ENCODE measurements at places on chromosomes 7 and 10.
A peak's percentile ranks its signal among the peaks of the same experiment; 100 is the strongest.

- no peak for DNase-seq
Measured at GRCh38 chr7:121516821-121517220, 120.7 kb upstream of the FAM3C start.

DNA sequence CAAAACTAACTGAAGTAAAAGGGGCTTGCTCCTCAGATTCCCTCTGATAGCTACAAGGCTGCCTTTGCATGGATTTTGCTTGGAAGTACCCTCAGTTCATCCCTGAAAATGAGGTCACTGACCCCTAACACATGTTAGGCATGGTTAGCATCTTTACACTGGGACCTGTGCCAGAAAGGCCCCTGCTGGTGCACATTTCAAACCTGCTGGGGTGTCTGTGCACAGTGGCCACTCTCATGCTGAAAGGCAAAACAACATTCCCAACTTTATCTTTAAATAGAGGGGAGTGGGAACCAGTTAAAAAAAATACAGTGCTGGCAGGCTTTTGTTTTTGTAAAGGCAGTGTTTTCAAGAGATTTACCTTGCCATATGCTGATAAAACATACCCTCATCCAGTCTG, 99.1 kb downstream of the ANK3 start:
- no peak for DNase-seq

DNA sequence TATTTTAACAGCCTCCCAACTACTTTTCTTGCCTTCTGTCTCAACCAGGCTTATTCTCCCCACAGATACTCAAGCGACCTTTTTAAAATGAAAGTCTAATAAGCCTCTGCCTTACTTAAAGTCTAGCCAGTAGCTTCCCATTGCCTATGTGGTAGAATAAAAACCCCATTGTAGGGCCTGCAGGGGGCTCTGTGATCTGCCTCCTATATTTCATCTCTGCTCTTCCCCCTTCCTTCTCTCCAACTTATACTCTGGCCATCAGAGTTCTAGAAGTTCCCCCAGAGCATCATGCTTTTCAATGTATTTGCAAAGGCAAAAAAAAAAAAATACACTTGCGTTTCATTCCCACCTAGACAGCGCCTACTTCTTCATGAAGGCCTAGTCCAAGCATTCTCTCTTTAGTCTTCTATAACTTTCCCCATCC, 167.7 kb upstream of the ADO start:
- no peak for DNase-seq

DNA sequence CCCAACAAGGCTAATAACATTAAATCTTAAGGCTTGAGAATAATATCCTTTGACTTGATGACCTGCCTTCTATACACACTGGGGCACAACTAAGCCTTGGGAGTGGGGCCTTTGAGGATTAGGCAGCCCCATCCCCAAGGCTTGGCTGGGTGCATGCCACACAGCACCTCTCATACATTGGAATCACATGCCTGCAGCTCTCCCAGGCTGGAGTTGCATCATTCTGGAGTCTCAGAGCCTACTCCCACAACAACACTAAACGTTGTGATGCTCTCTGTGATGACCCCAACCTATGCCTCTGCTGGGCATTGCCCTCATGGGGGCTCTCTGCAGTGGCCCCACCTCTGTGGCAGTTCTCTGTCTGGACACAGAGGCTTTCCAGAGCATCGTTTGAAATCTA, 31.9 kb upstream of the SGCE start:
- DNase-seq: no peak

GRCh38 chr7:102284891-102285539, 1.7 kb upstream of the SH2B2 start:
- DNase-seq: no peak

- DNase-seq: no peak
Measured at GRCh38 chr7:28807396-28807994, 150.6 kb downstream of the TRIL start.

- no peak for DNase-seq
Measured at GRCh38 chr7:133830081-133830480, 297.1 kb upstream of the LRGUK start.

GRCh38 chr7:153858355-153858754, 193.8 kb upstream of the DPP6 start:
- no peak for DNase-seq

DNA sequence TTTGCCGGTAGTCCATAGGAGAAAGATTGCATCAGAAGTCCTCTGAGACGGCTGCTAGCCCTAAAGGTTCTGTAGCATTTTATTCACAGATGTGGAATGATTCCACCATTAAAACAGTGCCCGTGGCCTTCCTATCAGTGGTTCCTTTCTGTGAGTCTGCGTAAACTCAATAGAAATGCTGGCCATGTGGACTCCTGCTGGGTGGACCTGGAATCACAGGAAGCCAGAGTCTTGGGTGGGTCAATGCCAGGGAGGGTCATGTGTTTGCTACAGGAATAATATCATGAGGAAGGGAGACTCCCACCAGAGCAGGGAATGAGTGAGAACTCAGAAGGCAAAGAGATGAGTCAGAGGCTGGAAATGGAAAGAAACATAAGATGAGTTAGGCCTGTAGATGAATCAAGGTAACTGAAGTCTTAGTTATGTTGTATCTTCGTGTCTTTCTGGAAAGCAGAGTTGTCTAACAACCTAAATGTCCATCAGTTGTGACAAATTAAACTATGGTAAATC, 410.4 kb upstream of the AUTS2 start:
- DNase-seq: no peak

- DNase-seq: no peak
Measured at GRCh38 chr7:76428149-76428823, 3.5 kb downstream of the ZP3 start.

DNA sequence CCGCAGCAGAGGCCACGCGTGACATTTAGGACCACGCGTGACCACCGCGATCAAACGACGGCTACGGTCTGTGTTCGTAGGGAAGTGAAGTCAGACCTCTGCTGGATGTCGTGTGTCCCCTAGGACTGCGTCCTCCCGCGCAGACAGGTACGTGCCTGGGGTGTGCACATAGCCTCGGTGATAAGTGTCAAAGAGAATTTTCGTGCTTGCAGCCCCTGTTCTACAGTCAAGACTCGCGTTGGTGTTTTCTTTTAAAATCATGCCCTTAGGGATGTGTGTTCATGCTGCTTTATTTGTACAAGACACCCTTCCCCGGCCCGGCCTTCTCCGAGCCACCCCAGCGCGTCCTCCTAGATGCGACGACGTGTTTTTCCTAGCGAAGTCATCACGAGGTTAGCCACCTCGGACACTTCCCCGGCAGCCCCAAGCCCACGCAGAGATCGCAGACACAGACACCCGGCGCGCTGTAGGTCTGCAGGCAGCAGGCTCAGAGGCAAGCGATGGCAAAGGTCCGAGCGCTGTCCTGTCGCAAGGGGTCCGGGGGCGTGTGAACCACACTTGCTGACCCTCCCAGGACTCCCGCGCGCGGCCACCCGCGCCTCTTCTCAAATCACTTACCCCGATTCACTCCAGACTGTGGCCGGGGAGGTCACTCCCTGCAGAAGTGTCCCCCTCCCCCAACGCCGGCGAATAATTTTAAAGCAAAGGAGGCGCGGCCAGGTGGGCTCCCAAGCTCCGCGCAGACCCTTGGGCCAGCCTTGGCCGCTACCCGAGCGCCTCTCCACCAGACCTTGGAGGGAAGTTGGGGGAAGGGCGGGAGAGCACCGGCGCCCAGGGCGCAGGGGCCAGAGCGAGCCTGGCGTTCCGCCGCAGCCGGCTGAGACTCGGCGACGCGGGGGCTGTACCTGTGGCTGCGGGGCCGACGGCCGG, 552 bp downstream of the MKX start:
- no peak for DNase-seq

DNA sequence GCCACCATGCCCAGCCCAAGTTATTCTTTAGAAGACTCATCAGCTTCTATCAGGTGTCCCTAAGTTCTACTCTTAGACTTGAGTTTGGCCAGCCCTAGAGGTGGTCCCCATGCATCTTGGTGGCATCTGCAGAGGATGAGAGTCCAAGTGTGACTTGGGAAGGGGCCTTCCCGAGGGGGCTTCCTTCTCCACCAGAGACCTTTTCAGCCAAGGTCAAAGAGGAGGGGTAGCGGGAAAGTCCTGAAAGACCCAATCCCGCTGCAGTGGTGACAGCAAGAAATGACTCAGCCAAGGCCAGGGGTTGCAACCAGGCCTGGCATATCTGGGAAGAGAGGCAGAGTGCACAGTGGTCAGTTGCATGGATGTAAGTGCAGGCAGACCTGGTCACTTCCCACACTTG, 61.7 kb upstream of the MGMT start:
- DNase-seq: no peak

DNA sequence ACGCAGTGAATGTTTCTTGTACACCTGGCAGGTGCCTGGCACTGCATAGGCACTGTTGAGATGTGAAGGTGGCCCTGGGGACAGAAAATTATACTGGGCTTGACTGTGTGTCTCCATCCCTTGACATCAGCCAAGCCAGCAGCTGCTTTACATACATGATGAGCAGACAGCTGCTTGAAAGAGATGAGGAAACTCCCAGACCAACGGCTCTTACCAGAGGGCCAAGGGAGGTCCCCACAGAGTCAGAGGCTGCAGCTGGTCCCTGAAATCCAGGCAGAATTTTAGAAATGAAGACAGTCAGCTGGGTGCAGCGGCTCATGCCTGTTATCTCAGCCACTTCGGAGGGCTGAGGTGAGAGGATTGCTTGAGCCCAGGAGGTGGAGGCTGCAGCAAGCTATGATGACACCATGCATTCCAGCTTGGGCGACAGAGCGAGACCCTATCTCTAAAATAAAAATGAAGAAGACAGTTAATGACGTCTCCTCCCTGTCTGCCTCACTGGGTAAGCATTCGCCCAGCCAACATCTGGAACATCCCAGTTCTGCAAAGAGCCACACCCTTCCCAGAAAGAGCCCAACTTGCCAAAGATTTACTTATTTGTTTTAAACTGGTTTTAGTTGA, 17.6 kb downstream of the LIMK1 start:
- peak; percentile 79 for DNase-seq

DNA sequence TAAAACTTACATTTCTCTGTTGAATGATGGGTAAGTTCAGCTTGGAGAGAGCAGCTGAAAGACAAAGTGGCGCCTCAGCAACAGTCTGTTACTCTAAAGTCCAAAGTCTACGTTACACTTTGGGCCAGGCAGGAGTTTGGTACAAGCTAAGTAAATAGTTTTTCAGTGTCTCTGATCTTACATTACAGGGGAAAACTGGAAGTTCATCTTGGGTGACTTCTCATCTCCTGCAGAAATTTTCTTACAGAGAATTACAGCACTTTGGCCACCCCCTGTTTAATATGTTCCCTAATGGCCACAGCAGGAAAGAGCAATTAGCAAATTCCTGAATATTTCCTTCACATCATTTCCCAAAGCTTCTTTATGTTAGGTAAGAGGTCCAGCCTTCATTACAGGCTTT, 67.1 kb downstream of the ABCC2 start:
- DNase-seq: no peak

DNA sequence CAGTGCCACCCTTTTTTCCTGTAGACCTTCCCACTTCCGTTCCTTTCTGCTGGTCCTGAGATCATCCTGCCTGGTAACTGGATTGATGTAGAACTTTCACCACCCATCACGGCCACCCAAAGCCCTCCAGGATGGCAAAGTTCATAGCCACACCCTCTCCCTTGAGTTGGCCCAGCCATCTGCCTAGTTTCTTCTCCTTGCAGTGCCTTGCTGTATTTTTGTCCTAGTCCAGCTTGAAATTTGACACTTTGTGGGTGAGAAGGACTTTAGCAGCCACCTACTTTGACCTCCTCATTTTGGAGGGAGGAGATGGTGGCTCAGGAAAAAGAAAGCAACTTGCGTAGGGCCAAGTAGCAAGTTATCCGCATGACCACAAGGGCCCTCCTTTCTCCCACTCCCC, 140.7 kb downstream of the BUB3 start:
- DNase-seq: no peak

DNA sequence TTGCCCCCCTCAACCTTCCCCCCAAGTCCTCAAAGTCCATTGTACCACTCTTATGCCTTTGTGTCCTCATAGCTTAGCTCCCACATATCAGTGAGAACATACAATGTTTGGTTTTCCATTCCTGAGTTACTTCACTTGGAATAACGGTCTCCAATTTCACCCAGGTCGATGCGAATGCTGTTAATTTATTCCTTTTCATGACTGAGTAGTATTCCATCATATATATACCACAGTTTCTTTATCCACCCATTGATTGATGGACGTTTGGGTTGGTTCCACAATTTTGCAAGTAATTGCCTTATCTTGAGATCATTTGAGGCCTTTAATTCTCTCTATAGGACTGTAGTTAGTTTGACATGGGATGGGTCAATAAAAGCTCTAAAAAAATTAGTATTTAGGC, 124.7 kb downstream of the ARL4A start:
- no peak for DNase-seq

DNA sequence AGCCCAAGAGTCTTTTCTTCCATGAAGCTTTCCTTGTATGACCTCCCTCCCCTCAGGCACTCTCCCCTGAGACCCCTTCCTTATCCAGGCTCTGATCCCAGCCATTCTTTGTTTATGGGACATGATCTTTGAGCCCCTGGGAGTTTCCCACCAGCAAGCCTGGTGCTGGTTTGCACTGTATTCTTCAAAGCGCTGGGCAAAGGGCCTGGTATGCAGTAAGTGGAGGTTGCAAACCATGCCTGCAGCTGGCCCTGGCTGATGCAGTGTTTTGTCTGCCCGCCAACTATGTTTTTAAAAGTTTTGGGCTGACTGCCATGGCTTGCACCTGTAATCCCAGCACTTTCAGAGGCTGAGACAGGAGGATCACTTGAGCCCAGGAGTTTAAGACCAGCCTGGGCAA, 6.8 kb upstream of the NODAL start:
- no peak for DNase-seq

- no peak for DNase-seq
Measured at GRCh38 chr10:78162853-78163252, 129.2 kb downstream of the RPS24 start.

GRCh38 chr10:12396093-12396492, 46.7 kb downstream of the CAMK1D start:
- DNase-seq: no peak

GRCh38 chr10:123847686-123848432, 43.7 kb downstream of the CPXM2 start:
- DNase-seq: no peak

GRCh38 chr10:24453404-24453830, 244.5 kb downstream of the KIAA1217 start:
- DNase-seq: no peak

GRCh38 chr7:135900065-135900546, 77.1 kb downstream of the MTPN start:
- no peak for DNase-seq

DNA sequence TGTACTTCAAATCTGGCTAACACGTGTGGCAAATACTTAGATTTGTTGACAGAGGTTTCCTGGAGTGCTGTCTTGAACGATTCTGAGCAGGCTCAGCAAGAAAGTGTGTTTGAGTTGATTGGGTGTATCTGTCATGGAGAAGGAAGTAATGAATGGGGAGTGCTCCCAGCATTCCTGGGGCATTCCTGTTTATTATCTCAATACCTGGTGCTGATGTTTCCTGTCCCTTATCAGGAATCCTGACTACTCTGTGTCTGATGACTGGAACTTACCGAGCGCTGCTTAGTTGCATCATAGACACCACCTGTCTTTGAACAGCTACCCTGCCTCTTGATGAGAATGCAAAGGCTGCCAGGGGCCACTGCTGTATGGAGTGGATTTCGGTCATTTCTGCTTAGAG, 41.0 kb upstream of the TMEM248 start:
- no peak for DNase-seq

GRCh38 chr7:155017834-155018233, 14.9 kb upstream of the PAXIP1 start:
- no peak for DNase-seq
